ENCODE measurements at places on chromosomes 1 and 21. TPM values are rescaled to one million over a fixed set of nuclear protein-coding genes. Genes with fewer than 3 reads are reported as not detected.

The ANKRD65 gene
- total RNA-seq, result not detected

The TRIM17 gene
- 0.99 TPM for total RNA-seq

- no peak overlapping the region for H3K27ac ChIP-seq
- no peaks in the 10 kb centered on the region for H3K27me3 ChIP-seq
- peaks cover 13% of the 10 kb centered on the region for H3K4me1 ChIP-seq
- no peak for DNase-seq
- H3K4me3 ChIP-seq, result no peak overlapping the region
- peaks cover 28% of the 10 kb centered on the region for H3K36me3 ChIP-seq
These were observed 34.7 kb downstream of the MEF2D start for GRCh38 chr1:156465747-156466365.

DNA sequence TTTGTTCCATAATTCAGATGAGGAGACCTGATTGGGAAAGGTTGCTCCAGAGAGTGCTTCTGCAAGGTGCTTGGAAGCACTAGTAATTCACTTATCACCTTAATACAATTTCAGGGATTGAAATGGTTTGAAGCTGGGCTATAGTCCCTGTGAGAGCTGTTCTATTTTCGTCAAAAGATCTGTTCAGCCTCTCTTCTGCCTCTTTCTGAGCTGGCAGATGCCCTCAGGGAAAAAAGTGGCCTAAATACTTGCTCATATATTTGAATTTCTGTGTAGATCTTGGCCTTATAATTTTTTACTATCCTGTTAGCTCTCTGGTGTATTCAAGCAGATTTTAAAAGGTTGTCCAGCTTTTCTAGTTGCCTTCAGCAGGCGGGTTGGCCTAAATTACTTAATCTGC, 22.3 kb downstream of the C1orf146 start:
- peaks cover under 1% of the 10 kb centered on the region for H3K36me3 ChIP-seq
- peaks cover 4% of the 10 kb centered on the region for H3K27me3 ChIP-seq
- no peak for DNase-seq
- H3K4me3 ChIP-seq, result no peak overlapping the region
- H3K4me1 ChIP-seq, result no peaks in the 10 kb centered on the region

GRCh38 chr1:22547818-22548462, 15.3 kb upstream of the EPHA8 start:
- DNase-seq, result no peak
- H3K4me1 ChIP-seq, result no peaks in the 10 kb centered on the region
- peaks cover 15% of the 10 kb centered on the region for H3K27me3 ChIP-seq
- H3K36me3 ChIP-seq, result no peaks in the 10 kb centered on the region
- H3K27ac ChIP-seq, result no peak overlapping the region

DNA sequence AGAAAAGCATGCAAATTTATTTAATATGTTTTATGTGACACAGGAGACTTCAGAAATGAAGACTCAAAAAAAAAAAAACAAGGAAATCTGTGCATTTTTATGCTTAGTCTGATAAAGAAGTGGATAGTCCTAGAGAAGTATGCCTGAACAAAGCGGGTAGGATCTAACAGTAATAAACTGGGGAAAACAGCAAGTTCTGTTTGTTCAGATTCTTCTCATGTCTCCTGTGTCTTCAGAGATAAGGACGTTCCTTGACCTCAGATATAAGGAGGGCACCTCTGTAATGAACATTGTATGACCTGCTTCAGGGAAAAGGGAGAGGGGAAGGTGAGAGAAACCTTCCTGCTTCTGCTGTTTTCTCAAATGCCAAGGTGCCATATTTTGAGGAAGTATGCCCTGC, 67.7 kb upstream of the TNFSF18 start:
- H3K4me3 ChIP-seq, result no peak overlapping the region
- no peaks in the 10 kb centered on the region for H3K36me3 ChIP-seq
- H3K27ac ChIP-seq, result no peak overlapping the region
- H3K27me3 ChIP-seq, result no peaks in the 10 kb centered on the region
- H3K4me1 ChIP-seq, result peaks cover 10% of the 10 kb centered on the region
- DNase-seq, result no peak

Data from activated CD4-positive, alpha-beta T cell treated with anti-CD3 and anti-CD28 coated beads, Interleukin-2, amount 10 ng/mL, durations not matched to agents 7 days and 5 days (primary cell).